ENCODE measurements at places on chromosomes 12 and 14. TPM values are rescaled to one million over a fixed set of nuclear protein-coding genes. Genes with fewer than 3 reads are reported as not detected.

- peaks cover 95% of the 10 kb centered on the region for H3K27me3 ChIP-seq
- no peak overlapping the region for H3K4me3 ChIP-seq
- no peak for DNase-seq
- peaks cover 2% of the 10 kb centered on the region for H3K4me1 ChIP-seq
Observed at GRCh38 chr12:54126029-54126695, 62.6 kb downstream of the SMUG1 start.

The GYS2 gene
- total RNA-seq: not detected

DNA sequence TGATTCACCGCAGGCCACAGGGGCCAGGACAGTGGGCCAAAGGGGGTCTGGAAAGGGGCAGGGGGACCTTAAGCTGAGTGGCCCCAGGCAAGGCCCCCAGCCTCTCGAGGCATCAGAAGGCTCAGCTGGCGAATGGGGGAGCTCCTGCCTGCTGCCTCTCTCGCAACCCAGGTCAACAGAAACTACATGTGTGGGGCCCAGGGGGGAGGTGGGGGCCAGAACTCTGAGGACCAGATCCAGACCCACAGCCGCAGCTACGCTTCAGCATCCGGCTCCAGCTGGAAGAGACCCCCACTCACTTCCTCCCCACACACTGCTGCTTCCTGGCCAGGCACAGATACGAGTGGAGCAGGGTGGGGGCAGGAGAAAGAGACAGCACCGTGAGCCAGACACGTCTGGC is 46.5 kb downstream of the NCOR2 start:
- no peaks in the 10 kb centered on the region for H3K36me3 ChIP-seq
- H3K27me3 ChIP-seq: no peaks in the 10 kb centered on the region
- no peak overlapping the region for H3K4me3 ChIP-seq
- H3K4me1 ChIP-seq: peaks cover 2% of the 10 kb centered on the region
- no peak for DNase-seq

The TTC9 gene
- total RNA-seq: 11.8 TPM

The MMP14 gene
- total RNA-seq: 2.5 TPM

GRCh38 chr12:9868951-9869306 is 225 bp downstream of the CLEC2B start:
- H3K36me3 ChIP-seq: peaks cover 24% of the 10 kb centered on the region
- no peak for DNase-seq
- peaks cover 19% of the 10 kb centered on the region for H3K4me1 ChIP-seq
- peak overlapping the region; percentile 85 for H3K4me3 ChIP-seq
- H3K27me3 ChIP-seq: no peaks in the 10 kb centered on the region

DNA sequence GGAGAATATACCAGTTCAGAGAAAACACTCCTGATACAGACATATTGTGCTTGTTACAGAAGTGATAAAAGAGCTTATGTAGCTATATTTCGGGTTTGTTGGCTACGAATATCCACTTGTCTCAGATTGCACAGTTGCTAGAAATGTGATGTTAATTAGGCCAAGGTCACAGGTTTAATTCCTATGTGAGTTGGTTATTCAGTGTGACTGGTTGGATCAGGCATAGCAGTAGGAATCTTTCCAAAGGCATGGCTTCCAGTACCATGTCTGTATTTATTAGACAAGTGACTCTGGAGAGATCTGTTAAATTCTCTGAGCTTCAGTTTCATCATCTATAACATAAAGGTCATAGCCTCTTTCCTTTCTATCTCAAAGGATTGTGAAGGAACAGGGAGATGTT is 152.7 kb upstream of the KITLG start:
- no peak overlapping the region for H3K4me3 ChIP-seq
- H3K36me3 ChIP-seq: no peaks in the 10 kb centered on the region
- no peaks in the 10 kb centered on the region for H3K27me3 ChIP-seq
- H3K4me1 ChIP-seq: no peaks in the 10 kb centered on the region
- no peak for DNase-seq
